ENCODE measurements at places on chromosomes 11 and 22.

- no peak for DNase-seq
These were observed 19.7 kb upstream of the ACR start for GRCh38 chr22:50718352-50718709.

- DNase-seq = no peak
These were observed 160.2 kb upstream of the BLID start for GRCh38 chr11:122276221-122276620.

- no peak for DNase-seq
These were observed 586 bp downstream of the OR56A5 start for GRCh38 chr11:5967708-5968107.

GRCh38 chr11:57116654-57117053 lies 65.1 kb upstream of the LRRC55 start:
- no peak for DNase-seq

DNA sequence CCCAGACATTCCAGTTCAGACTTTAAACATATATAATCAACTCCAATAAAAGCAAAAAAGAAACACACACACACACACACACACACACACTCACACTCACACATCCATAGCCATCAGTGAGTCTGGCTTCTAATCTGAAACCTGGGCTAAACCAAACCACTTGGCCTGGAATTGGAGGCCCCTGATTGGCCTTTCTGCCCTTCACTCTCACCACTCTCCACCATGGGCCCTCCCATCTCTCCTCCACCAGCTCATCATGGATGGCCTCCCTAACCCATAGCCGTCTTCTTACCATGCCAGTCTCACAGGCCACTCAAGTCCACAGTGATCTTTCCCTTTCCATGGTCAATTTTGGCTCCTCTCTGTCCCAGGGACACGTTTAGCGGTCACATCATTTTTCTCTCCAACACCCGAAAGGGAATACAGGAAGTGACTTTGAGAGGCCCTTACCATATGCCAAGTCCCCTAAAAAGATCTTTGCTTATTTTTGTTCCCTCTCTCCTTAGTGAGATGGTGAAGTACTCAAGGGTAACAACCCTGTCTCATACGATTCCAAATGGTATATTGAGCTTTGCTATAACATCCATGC lies 66.6 kb downstream of the ENDOD1 start:
- no peak for DNase-seq

GRCh38 chr11:21710809-21711208 lies 482.1 kb upstream of the ANO5 start:
- DNase-seq = no peak

- DNase-seq = no peak
These were observed 71.9 kb upstream of the GRAMD1B start for GRCh38 chr11:123357990-123358827.

GRCh38 chr11:109424901-109425300 lies 2.9 kb downstream of the C11orf87 start:
- DNase-seq = no peak

DNA sequence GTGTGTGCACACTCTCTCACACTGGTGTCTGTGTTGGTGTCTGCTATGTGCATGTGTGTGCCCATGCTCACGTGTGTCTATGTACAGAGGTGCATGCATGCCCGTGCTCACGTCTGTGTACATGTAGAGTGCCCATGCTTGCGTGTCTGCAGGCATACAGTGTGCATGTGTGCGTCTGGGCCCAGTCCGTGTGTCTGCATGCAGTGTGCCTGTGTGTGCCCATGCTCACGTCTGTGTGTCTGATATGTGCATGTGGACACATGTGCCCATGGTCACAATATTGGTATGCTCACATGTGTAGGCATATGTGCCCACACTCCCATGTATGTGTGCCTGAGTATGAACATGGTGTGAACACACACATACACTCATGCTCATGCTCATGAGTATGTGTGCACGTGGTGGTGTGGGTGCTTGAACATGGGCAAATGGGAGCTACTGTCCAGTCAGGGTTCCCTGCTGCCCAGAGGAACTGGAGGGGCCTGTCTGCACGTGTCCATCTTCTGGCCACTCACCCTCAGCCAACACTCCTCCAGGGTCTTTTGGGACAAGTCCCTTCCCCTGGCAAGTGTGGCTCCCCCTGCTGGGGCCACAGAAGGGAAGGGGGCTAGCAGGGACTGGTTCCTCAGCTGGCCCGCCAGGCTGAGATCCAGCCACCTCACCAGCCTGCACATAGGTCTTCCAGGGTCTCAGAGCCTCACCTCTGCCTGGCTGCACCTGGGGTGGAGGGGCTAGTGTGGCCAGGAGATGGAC lies 7.3 kb upstream of the TBX1 start:
- DNase-seq = no peak

GRCh38 chr22:48105259-48105658 lies 1342.8 kb downstream of the TBC1D22A start:
- DNase-seq = no peak

GRCh38 chr11:72740562-72741428 lies 11.4 kb downstream of the ARAP1 start:
- DNase-seq = no peak

- no peak for DNase-seq
These were observed 328.8 kb downstream of the MIAT start for GRCh38 chr22:26985931-26986782.

DNA sequence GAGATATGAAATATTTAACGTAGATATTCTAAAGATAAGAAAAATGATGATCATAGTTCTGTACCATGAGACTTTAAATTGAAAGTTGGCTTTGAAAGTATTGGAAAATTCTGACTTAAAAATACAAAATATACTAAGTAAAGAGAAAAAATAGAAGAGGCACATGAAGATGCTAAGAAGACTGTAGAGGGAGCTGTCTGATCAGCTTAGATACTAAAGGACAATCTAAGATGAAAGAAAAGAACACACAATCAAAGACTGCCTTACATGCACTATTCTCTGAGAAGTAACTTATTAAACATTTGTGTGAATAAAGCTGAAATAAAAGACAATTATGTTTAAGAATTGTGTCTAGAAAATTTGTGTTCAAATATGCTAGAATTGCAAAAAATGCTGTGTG lies 55.1 kb downstream of the RBMXL2 start:
- DNase-seq = no peak

GRCh38 chr11:115522302-115522701 lies 18.1 kb upstream of the CADM1 start:
- DNase-seq = no peak

- DNase-seq = peak; percentile 75
These were observed 40.5 kb upstream of the RIC3 start for GRCh38 chr11:8209208-8209807.

- peak; percentile 25 for DNase-seq
These were observed 15.6 kb upstream of the DENND5A start for GRCh38 chr11:9280655-9281301.

GRCh38 chr22:33674357-33674756 lies 245.9 kb downstream of the LARGE1 start:
- no peak for DNase-seq

- no peak for DNase-seq
These were observed 13.2 kb upstream of the MPZL2 start for GRCh38 chr11:118277312-118277711.

GRCh38 chr11:61862714-61863547 lies 28.4 kb downstream of the FADS3 start:
- peak; percentile 76 for DNase-seq

GRCh38 chr11:1382429-1382828 lies 7.3 kb upstream of the BRSK2 start:
- DNase-seq = no peak

GRCh38 chr11:62732830-62733229 lies 4.5 kb downstream of the TTC9C start:
- no peak for DNase-seq

DNA sequence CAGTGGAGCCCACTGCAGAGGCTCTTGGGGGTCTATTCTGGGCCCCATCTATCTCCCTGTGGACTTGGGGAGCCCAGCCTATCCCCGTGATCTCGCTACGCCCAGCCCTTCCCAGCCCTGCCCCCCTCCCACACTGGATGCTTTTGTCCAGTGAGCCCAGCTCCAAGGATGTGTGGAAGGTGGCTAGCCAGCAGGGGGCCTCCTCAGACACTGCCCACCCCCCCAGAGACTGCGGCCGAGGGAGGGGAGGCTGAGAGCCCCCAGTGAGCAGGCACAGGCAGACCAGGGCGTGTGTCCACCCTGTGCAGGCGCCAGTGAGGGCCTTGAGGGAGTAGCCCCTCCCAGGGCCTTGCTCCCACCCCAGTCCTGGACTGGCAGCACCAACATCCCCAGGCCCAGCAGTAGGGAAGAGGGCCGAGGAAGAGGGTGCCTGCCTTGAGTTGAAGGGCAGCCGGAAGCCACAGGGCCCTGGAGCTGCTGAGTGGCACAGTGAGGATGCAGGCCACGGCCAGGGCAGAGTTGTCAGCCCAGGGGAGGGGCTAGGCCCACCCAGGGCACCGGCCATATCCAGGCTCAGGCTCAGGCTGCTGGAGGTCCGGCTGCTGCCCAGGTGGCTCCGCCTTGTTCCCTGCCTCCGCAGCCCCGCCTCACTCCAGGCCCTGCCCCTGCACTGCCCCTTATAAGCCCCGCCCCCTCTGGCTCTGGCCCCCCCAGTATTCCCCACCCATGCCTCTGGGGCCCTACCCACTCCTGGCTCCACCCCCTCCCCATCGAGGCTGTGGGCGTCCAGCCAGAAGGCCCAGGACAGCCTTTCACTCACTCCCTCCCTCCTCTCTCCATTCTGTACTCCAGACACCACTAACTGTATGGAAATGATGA lies 28.0 kb downstream of the MOB2 start:
- no peak for DNase-seq

DNA sequence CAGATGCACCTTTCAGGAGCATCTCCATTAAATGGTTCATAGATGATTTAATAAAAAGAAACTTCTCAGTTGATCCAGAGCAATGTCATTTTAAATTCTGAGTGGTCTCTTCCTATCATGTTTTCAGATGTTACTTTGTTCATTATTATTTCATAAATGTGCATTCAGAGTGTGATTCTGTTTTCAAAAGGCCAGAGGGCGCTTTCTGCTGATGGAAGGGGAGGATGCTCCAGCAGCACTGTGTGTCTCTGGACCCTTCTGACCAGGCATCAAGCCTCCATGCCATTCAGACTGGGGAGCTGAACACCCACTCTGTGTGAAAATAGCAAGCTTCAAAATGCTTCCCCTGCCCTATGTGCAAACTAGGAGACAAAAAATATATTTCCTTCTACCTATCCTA lies 23.9 kb upstream of the CRTAM start:
- DNase-seq = no peak

DNA sequence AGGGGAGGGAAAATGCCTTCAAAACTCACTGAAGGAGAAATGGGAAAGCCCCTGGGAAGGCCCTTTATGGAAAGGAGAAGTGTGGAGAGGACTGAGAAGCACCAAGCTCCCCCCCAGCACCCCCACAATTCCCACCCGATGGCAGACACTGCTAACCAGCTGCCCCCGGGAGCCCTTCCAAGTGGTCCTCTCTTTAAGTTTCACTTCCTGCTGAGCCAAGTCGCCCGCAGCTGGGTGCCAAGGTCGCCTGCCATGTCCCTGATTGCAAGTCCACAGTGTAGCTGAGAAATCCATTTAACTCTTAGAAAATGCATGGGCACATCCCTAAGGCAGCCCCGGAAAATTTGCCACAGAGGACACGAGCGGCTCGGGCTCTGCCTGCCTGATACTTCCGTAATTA lies 68.2 kb downstream of the GALNT18 start:
- DNase-seq = no peak

DNA sequence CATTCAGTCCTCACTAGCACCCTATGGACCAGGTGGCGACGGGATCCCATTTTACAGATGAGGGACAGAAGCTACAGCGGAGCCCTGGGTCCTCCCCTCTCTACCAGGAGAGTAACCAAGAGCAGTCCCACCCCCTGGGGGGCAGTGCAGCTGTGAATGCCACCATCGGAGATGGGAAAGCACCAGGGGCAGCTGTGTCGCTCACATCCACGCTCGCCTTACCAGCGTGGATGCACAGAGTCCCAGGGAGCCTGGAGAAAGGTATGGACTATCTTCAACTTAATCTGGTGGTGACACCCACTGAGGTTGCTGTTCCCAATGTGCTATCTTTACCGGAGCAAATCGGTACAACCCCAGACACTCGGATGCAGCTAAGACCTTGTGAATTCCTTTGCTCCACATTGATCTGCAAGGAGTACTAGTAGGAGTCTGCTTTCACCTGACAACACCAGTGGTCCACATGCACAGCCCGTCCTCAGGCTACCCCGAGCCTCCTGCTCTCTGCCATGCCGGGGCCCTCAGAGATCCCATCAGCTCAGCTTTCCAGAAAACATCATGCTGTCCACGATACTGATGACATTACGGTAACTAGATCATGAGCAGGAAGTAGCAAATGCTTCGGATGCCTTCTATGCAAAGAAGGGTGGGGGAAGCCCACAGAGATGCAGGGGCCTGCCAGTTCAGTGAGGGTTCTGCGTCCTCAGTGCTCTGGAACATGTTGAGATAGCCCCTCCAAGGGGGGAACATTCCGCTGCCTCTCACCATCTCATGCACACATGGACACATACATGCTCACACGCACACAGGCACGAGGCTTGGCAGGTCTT lies 126.0 kb downstream of the CTTN start:
- peak; percentile 79 for DNase-seq

GRCh38 chr11:64036087-64037026 lies 626 bp downstream of the FLRT1 start:
- no peak for DNase-seq

GRCh38 chr22:48098243-48098920 lies 1335.9 kb downstream of the TBC1D22A start:
- DNase-seq = no peak

DNA sequence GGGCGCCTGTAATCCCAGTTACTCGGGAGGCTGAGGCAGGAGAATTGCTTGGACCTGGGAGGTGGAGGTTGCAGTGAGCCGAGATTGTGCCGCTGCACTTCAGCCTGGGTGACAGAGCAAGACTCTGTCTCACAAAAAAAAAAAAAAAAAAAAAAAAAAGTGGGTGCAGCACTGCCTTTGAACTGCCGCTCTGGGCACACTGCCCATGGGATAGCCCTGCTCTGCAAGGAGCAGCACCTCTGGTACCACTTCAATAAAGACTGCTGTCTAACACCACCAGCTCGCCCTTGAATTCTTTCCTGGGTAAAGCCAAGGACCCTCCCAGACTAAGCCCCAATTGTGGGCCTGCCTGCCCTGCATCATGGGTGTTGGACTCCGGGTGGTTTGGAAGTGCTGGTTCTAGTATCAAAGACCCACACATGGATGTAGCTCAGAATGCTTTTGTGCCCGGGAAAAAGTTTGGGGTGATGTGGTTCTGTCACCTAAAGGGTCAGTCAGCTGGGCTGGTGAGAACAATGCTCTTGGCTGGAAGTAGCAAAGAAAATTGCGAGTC lies 444.3 kb downstream of the TBC1D22A start:
- no peak for DNase-seq
